ENCODE measurements at places on chromosomes 3 and 15. TPM values are rescaled to one million over a fixed set of nuclear protein-coding genes. Genes with fewer than 3 reads are reported as not detected.

The TMC3 gene
- polyA plus RNA-seq, result 0.38 TPM

The TOPBP1 gene
- 41.1 TPM for polyA plus RNA-seq

The SAMMSON gene
- polyA plus RNA-seq, result not detected

The PLOD2 gene
- 183 TPM for polyA plus RNA-seq

The NPAP1 gene
- polyA plus RNA-seq, result 0.30 TPM

The NDN gene
- 96.9 TPM for polyA plus RNA-seq

The PDE12 gene
- polyA plus RNA-seq, result 13.2 TPM

The ALDH1A2 gene
- polyA plus RNA-seq, result 353 TPM

The DPPA4 gene
- 3.9 TPM for polyA plus RNA-seq
